ENCODE measurements at places on chromosomes 5 and 9.

- no peak for DNase-seq
Measured at GRCh38 chr9:11374926-11375325, 762.1 kb upstream of the PTPRD start.

- DNase-seq, result peak; percentile 62
Measured at GRCh38 chr9:136399176-136400037, 563 bp downstream of the SNAPC4 start.

DNA sequence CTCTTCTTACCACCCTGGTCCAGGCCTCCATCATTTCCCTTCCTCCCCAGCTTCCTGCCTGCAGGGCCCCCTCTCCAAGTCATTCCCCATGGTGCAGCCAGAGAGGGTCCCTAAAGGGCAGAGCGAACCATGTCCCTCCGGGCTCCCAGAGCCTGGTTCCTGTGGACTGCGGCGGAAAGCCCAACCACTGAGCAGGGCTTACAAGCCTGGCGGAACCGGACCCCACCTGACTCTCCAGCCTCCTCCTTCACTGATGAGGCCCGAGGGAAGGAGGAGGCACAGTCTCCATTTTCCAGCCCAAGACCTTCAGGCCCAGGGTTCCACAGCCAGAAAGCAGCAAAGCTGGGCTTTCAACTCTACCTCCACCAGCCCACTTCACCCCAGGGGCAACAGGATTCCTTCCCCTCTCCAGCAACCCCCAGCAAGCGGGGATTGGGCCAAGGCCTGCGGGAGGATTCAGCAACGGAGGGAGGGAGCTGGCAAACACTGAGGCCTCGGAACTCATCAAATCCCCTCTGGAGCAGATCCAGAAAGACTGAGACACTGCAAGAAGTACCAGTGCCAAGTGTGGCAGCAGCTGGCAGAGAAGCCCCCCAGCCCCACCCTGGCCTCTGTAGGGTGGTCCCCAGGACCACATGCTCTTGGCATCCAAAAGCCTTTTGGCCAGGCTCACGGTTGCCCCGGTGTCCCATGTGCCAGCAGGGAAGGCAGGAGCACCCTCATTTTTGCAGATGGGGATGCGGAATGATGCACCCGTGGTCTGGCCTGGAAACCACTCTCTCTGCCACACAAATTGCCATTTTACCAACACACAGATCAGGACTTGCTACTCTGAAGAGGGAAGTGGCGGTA is 3.1 kb downstream of the FAM163B start:
- DNase-seq, result no peak

- no peak for DNase-seq
Measured at GRCh38 chr5:61280205-61280604, 51.9 kb upstream of the ZSWIM6 start.

- DNase-seq, result no peak
Measured at GRCh38 chr9:109409773-109410397, 88.2 kb downstream of the PTPN3 start.

- no peak for DNase-seq
Measured at GRCh38 chr5:35488055-35488454, 129.6 kb upstream of the SPEF2 start.

DNA sequence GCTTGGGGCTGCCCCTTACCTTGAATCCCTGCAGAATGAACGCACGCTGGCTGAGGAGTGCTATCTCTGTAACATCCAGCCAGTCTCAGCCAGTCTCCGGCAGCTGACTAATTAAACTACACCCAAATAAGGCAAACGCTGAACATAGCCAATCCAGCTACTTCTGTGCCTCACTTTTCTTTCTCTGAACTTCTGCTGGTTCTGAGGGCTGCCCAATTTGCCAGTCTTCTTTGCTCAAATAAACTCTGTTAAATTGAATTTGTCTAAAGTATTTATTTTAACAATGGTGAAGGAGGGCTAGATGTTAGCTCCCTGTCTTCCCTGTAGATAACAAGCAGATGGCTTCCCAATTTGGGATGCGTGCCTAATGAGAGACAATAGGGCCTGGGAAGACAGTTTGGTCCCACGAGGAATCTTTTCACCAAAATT is 154.0 kb upstream of the NFIL3 start:
- DNase-seq, result no peak

GRCh38 chr5:80103371-80103770 is 68.2 kb downstream of the THBS4 start:
- DNase-seq, result no peak

DNA sequence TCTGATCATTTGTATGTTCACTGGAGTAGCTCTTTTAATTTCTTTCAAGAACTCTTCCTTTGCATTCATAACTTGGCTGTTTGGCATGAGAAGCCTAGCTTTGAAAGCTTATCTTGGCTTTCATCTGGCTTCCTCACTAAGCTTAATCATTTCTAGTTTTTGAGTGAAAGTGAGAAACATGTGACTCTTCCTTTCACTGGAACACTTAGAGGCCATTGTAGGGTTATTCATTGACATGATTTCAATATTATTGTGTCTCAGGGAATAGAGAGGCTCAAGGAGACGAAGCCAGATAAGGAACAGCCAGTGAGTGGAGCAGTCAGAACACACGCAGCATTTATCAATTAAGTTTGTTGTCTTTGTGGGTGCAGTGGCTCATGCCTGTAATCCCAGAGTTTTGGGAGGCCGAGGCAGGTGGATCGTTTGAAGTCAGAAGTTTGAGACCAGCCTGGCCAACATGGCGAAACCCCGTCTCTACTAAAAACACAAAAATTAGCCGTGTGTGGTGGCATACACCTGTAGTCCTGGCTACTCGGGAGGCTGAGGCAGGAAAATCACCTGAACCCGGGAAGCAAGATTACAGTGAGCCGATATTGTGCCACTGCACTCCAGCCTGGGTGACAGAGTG is 98.3 kb downstream of the UGCG start:
- no peak for DNase-seq

- DNase-seq, result no peak
Measured at GRCh38 chr9:36492865-36493264, 79.8 kb upstream of the MELK start.

DNA sequence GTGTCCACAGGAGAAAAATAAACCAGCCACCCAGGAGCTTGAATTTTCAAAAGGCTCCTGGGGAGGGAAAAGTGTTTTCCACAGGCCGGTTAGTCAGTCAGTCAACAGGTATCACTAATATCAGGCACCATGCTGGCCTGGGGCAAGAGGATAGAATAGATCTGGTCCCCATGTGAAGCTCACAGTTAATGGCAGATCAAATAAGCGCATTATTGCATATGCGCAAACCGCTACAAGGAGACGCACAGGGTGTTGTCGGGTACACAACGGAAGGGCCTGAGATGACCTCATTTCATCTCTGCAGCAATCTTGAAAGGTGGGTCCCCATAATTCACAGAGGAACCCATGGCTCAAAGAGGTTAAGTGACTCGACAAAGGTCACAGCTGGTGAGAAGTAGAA is 260.7 kb downstream of the CRB2 start:
- DNase-seq, result no peak

DNA sequence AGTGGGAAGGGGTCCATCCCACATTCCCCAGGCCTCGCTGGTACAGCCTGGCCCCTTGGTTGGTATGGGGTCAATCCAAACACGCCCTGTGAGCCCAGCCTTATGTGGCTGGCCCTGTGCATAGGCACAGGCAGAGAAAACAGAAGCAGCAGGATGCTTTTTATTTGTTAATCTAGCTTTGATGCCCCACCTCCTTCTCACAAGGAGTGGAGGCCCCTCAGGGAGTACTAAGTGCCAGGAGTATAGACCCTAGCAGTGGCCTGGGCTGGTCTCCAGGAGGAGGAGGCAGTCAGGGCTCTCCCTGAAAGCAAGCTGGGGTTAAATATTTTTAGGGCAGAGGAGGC is 14.6 kb upstream of the TCF7 start:
- no peak for DNase-seq

DNA sequence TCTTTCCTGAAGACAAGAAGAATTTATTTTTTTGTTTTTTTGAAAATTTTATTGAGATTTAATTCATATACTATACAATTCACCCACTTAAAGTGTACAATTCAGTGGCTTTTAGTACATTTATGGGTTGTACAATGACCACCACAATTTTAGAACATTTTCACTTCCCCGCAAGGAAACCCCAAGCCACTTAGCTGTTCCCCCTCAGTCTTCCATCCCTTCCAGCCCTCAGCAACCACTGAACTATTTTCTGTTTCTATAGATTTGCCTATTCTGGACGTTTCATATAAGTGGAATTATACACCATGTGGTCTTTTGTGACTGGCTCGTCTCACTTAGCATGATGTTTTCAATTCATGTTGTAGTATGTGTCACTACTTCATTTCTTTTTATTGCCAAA is 28.0 kb downstream of the DNAI1 start:
- DNase-seq, result no peak

DNA sequence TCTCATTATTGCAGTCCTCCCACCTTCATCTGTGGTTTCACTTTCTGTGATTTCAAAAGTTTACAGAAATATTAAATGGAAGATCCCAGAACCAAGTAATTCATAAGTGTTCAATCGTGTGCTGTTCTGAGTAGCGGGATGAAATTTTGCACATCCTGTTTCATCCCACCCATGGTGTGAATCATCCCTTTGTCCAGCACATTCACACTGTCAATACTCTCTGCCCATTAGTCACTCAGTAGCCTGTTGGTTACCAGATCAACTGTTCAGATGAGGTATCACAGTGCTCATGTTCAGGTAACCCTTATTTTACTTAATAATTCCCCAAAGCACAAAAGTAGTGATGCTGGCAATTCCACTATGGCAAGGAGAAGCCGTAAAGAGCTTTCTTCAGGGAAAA is 26.8 kb downstream of the FAM81B start:
- no peak for DNase-seq

DNA sequence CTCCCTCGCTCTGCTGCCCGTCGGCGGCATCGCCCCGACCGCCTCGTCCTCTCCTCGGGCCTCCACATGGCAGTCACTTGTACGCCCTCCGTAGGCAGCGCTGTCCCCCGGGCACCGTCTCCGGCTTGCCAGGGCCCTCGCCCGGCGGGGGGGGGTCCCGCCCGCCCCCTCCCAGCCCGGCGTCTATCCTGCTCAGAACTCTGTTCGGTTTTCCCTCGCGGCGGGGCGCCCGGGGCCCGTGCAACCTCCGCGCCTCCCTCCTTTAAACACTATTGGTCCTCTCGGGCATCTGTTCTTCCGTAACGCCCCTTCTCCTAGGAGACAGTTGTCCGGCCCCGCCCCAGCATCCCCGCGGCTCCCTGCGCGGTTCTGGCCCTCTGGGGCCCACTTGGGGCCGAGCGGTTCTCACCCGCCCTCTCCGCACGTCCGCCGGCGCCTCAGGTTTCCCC is 831 bp downstream of the ODF2 start:
- no peak for DNase-seq

GRCh38 chr5:43298443-43298842 is 14.8 kb downstream of the HMGCS1 start:
- no peak for DNase-seq

DNA sequence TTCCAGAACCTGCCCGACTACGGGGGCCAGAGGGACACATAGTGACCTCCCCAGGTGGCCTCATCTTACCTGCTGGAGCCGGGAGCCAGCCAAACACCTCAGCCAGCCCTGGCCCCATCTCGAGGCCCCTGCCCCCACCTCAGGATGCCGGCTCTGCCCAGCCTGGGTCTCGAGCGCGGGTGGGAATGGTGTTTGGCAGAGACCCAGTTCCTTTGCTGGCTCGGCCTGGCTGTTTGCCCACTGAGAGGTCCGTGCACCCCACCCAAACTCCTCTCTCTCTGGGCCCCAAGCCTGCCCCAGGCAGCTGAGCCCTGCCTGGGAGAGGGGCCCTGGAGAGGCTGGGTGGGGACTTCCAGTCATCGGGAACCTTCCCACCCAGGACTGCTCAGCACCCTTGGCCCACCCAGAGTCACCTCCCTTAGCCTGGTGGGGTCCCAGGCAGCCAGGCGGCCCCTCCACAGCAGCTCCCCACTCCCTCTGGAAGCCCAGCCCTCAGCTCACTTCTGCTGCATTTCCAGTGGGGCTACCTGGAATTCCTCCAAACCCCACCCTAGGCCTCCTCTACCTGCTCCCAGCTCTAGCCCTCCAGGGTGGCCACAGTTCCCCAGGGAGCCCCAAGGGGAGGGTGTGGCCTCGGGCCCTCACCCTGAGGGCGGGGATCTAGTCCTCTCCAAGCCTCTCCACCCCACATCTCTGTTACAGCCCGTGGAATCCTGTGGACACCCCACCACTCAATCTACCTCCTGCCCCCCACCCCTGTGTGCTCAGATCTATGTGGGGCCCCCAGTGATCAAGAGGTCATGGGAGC is 42.4 kb upstream of the UBAC1 start:
- DNase-seq, result no peak

- DNase-seq, result no peak
Measured at GRCh38 chr5:114953565-114953964, 216.1 kb downstream of the TRIM36 start.

All from mesothelial cell of epicardium (in vitro differentiated cells).